Astrocyte of the spinal cord (primary cell): ENCODE measurements at places on chromosomes 3 and 15.
A peak's percentile ranks its signal among the peaks of the same experiment; 100 is the strongest.

GRCh38 chr3:46221938-46222337, 13.8 kb upstream of the CCR1 start:
- no peak for DNase-seq

DNA sequence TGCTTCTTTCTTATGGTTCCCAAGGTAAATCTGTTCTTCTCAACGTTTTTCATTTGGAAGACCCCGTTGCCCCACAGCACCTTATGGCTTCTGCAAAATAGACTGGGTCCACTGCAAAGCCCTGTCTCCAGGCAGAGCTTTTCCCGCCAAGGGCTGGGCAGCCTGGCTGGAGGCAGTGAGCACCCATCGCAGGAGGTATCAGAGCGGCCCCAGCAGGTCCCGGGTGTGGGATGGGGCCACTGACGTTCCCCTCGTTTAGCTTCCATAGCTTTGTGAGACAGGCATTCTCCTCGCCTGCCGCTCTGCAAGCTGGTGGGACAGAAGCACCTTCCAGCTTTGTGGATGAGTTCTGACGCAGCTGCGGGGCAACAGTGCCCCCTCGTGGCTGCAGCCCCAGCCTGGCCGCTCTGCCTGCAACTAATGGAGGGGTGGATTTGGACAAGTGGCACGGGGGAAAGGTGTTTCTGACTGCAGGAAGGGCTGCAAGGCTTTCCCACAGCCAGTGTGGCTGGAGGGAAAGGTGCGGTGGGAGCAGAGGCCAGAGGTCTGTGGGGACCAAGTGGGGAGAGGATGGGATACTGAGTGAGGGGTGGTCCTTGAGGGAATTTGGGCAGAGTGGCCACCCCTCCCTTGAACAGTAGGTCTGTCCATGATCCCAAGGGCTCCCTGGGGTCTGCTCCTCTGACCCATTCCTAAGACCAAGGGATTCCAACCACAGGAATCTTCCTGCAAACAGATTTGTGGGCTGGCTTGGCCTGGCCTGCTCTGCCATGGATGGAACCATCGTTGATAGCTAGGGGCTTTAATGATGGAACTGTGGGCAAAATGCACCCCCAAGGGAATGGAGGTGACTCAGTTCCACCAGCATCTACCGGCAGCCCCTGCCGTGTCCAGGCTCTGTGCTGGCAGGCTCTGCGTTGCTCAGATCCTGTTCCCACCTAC, 99.4 kb downstream of the FBLN2 start:
- peak; percentile 82 for DNase-seq

DNA sequence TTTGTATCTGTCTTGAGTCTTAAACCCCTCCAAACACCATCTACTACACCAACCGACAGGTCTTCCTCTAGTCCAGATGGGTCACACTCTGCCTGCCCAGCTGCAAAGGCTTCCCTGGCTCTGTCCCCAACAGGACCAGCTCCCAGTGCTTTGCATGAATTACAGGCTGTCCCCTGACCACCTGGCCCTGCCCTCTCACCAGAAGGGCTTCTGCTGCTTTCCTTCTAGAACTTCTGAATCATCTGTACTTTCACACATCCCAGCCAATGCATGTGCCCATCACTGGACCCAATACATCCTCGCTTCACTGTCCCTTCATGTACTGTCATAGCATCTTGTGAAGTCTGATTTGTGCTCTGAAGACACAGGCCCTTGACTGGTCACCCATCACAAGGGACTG, 53.6 kb downstream of the HOMER2 start:
- DNase-seq, result no peak

- no peak for DNase-seq
Observed at GRCh38 chr3:46987319-46987742, 7.9 kb downstream of the NBEAL2 start.

GRCh38 chr3:150410311-150411105, 2.4 kb downstream of the TSC22D2 start:
- DNase-seq, result no peak

GRCh38 chr3:9066141-9066540, 102.9 kb upstream of the RAD18 start:
- no peak for DNase-seq

DNA sequence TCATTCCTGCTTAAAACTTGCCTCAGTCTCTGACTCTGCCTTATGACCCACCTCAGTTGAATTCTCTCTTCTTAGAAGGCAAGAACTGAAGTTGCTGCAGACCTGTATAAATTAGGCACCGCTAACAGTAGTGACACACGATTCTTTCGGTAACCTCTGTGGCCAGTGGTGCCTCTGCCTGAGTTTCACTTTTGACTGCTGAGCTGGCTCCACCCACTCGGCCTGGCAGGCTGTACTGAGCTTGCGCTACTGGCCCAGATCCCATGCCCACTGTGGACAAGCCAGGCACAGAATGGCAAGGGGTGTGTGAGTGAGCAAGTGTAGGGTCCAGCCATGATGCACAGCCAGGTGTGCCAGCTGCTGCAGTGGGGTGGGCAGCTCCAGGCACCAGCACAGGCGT, 19.1 kb upstream of the EIF1B start:
- DNase-seq, result no peak

DNA sequence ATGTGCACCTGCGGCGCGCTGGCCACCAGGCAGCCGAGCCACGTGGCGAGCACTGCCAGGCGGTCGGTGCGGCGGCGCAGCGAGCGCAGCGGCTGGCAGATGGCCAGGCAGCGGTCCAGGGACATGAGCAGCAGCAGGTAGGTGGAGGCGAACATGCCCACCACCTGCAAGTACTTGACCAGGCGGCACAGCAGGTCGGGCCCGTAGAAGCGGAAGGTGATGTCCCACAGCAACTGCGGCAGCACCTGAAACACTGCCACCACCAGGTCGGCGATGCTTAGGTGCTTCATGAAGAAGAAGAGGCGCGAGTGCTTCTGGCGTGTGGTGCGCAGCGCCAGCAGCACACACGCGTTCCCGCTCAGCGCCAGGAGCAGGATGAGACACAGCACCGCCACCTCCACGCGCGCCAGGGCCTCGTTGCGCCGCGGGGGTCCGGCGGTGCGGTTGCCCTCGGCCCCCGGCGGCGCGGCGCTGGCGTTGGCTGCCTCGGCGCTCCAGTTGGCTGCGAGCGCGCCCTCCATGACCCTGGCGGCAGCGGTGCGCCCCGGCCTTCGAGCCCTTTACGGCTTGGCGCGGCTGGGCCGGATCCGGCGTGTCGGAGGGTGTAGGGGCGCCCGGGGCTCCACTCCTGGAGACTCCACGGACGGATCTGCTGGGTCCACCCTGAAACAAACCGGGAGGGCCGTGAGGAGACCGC, 1.6 kb downstream of the OXTR start:
- no peak for DNase-seq

DNA sequence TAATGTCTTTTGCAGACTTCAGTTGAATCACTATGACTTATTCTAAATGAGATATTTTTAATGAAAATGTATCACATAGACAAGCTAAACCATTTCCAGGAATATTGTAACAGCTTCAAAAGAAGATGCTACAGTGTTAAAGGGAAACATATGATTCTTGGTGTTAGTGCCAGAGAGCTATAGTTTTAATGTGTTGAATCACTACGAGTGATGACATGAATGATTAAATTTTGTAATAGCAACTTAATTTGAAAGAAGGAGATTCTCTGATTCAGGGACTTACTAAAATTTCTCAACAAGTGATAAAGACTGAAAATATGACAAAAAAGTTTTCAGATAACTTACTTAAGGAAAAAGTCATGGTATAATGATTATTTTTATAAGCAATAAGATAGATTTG, 267.3 kb upstream of the SLITRK3 start:
- DNase-seq, result no peak

- peak; percentile 87 for DNase-seq
Observed at GRCh38 chr3:195546130-195546560, 3.0 kb upstream of the PPP1R2 start.

DNA sequence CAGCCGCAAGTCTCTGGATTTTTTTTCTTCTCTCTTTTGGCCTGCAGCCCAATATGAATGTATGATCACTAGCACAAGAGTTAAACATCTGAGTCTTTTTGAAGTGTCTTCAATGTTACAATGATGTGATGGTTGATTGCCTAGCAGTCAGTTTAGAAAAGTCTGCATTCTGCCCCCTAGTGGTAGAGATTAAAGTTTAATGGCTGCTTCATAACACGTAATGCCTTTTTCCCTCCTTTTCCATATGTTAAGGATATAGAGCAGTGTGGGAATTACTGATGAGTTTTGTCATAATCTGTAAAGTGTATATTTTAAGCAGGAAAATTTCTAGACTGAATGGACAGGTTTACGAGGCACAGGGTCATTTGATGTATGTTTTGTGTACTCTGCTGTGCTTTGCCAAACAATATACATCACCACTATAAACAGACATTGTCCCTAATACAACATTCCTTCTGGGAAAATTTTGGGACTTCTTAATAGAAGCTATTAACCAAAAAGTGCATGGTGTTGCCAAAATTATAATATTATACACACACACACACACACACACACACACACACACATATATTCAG, 1038.5 kb upstream of the NR2F2 start:
- peak; percentile 46 for DNase-seq

- no peak for DNase-seq
Observed at GRCh38 chr3:99760031-99760430, 57.6 kb upstream of the CMSS1 start.

GRCh38 chr15:94403331-94403730, 172.0 kb downstream of the MCTP2 start:
- DNase-seq, result no peak

DNA sequence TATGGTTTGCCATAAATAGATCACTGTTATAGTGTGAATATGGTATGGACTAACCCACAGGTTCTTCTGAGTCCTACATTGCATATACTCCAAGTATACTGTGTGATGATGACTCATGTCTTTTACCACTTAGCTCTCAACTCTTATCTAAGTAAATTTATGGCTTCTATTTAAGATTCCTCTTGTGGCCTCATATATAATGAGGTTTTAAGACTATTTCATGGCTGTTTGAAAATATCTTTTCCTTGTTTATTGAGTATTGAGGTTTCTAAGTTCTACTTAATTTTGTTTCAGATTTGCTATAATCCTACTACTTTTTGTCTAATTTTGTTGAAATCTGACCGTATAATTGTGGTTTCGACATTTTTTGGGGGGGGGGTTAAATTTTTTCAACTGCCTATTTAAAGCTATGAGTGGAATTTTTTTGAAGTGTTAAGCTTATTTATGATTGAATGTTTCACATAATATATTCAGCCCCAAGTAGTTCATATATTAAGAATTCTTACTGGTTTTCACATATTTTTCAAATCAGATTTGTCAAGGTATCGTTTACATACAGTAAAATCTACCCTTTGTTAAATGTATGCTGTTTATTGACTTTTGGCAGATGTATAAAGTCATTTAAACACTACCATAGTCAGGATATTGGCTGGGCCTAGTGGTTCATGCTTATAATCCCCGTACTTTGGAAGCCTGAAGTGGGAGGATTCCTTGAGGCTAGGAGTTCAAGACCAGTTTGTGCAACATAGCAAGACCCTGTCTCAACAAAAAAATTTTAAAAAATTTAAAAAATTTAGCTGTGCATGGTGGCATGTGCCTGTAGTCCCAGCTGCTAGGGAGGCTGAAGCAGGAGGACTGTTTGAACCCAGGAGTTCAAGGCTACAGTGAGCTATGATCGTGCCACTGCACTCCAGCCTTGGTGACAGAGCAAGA, 11.7 kb downstream of the SLC25A36 start:
- DNase-seq, result peak; percentile 57

- DNase-seq, result no peak
Observed at GRCh38 chr15:89555768-89556167, 19.5 kb upstream of the TICRR start.

- DNase-seq, result no peak
Observed at GRCh38 chr3:45554006-45554666, 40.4 kb upstream of the LIMD1 start.

DNA sequence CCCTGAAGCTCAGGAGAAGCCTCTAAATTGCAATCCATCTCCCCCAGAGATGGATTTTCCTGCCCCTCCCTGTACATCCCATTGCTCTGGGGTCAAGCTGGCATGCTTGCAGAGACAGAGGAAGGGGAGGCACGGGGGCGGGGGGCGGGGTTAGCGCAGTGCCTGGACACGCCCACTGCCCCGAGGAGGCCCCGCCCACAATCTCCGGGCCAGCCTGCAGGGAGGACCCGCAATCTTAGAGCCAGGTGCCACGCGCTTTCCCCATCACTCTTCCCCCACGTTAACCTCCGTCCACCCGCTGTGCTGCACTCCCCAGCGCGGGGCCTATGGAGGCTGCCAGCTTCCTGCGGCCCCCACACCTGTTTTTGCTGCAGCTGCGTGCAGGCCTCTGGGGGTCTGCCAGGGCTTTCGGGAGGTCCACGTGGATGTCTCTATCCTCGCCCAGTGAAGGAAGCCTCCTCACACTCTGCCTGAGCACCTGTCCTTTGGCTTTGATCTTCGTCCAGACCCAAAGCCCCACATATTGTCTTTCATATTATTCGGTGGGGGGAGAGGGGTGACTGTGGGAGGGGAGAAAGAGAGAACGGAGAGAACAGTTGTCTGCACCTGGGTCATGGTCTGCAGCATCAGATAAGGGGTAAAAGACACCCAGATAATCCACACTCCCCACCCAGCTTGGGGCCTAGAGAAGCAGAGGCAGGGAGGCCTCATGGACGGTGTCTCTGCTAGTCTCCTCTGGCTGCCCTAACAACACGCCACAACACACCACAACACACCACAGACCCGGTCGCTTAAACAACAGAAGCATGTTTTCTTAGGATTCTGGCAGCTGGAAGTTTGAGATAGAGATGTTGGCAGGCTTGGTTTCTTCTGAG, 118.0 kb upstream of the MEF2A start:
- DNase-seq, result no peak

DNA sequence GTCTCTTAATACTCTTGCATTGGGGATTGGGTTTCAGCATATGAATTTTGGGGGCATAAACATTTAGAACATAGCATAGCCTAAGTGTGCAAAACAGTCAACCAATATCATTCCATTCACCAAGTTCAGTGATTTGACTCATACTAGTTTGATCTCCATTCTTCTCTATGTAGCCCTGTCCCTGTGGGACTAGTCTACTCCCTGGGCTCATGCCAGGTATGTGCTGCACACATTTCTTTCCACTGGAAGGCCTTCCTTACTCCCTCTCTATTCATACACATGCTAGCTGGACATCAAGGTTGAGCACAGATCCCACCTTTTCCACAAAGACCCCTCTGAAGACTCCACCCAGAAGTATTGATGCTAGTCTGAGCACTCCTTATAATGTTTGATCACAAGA, 5.1 kb downstream of the ZDHHC23 start:
- DNase-seq, result no peak

DNA sequence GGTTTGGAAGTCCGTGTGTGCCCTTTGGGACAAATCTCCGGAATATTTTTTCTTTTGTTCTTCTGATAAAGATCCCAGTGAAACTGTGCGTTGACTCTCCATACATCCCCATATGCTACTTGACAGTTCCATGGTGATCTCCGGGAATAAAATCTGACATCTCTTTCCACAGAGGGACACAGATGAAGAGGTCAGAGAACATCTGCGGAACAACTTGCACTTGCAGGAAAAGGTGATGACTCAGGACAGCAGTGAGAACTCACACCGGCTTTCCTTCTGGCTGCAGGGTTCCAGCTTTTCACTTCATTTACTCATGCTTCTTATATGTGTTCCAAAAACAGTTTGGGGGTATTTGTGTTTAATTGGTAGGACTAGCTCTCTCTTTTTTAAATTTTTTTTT, 157.5 kb upstream of the CHRM5 start:
- DNase-seq, result no peak

GRCh38 chr3:81544385-81544784, 217.1 kb downstream of the GBE1 start:
- DNase-seq, result no peak
